Stimulated activated CD8-positive, alpha-beta memory T cell treated with anti-CD3 and anti-CD28 coated beads, Interleukin-4, amount 100 ng/mL, for 1 hour (primary cell): ENCODE measurements at places on chromosomes 1 and 21.

- DNase-seq, result no peak
These were observed 40.7 kb downstream of the NME7 start for GRCh38 chr1:169326956-169327268.

- DNase-seq, result no peak
These were observed 232.5 kb downstream of the NCAM2 start for GRCh38 chr21:21230672-21231071.

DNA sequence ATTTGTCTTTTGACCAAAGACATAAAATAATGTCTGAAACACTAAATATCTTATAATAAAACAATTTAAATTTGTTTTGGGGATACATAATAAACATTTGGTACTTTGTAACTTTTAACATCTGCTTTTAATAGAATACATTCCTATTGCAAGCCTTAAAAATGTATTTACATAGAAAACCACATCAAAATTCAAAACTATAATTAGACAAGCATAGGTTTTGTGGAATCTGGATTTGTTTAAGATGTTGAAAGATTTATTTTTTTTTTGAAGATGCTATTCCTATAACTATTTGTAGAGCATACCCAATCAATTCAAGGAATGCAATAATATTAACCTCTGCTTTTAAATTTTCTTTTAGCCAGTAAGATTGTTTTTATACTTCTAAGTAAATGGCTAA is 125.7 kb downstream of the FMN2 start:
- no peak for DNase-seq

GRCh38 chr1:94081566-94082344 is 39.2 kb downstream of the ABCA4 start:
- no peak for DNase-seq

DNA sequence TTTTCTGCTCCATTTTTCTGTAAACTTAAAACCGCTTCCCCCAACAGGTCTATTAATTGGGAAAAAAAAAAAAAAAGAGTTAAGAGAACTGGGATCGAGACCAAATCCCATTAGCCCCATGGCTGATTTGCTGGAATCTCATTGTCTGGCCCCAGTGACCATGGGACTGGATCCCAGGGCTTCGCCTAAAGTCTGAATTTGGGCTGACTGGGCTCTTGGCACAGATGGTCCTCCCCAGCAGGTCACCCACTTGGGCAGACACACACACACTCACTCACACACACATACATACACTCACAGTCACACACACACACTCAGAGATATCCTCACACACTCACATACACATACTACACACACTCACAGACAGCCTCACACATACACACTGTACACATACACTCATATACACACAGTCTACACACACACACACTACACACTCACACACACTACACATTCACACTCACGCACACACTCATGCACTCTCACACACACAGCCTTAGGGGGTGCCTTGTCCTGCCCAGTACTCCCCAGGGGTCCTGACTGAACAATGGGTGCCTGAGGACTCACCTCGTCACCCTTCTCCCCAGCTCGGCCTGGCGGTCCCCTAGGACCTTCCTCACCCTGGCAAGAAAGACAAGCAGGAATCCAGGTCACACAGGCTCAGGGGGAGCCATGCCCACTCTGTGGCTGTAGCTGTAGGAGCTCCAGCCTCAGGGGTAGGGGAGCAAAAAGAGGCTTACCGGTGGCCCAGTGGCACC is 7.5 kb downstream of the COL9A2 start:
- no peak for DNase-seq
